ENCODE measurements at places on chromosomes 7 and 10. TPM values are rescaled to one million over a fixed set of nuclear protein-coding genes. Genes with fewer than 3 reads are reported as not detected.
A peak's percentile ranks its signal among the peaks of the same experiment; 100 is the strongest.

PNLIP gene
- not detected for polyA plus RNA-seq

DEPP1 gene
- 13.8 TPM for polyA plus RNA-seq

GRCh38 chr10:73891540-73891939, 17.2 kb upstream of the CAMK2G start:
- DNase-seq: no peak

GRCh38 chr7:143299840-143300239, 11.7 kb downstream of the CASP2 start:
- DNase-seq: peak; percentile 22

GRID1 gene
- polyA plus RNA-seq: not detected

NXPH1 gene
- not detected for polyA plus RNA-seq

DNA sequence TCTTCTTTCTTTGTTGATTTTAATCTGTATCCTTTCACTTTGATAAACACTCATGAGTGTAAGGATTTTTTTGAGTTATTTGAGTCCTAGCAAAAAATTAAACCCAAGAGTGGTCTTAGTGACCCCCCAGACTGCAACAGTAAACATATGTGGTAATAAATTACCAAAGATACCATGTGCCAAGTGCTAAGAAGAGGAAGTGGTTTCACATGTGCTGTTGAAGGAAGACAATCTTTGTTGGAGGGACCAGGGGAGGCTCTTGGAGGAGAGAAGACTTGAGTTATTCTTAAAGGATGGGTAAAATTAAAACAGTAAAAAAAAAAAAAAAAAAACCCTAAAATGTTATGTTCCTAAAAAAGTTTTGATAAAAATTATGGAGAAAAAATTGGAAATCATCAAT, 150.2 kb downstream of the SEC23IP start:
- no peak for DNase-seq

DNA sequence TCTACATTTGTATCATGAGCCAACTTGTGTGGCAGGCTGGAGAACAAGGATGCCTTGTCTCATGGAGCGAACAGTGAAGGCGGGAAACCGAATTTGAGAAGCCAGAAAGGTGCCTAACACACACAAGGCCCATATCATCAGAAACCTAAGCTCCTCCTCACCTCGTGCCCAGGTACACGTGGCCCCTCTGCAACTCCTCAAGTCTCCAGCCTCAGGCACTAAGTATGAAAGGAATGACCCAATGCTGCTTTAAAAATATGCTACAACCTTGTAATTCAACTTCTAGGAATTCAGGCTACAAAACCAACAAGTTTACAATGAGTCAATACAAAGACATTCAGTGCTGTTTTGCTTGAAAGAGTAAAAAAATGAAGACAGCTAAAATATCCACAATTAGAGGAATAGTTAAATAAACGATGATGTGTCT, 95.7 kb downstream of the CDK6 start:
- peak; percentile 84 for DNase-seq
